ENCODE measurements at places on chromosomes 7 and 10. TPM values are rescaled to one million over a fixed set of nuclear protein-coding genes. Genes with fewer than 3 reads are reported as not detected.

GRCh38 chr7:129417073-129417472 lies 17.2 kb upstream of the STRIP2 start:
- DNase-seq = no peak

DNA sequence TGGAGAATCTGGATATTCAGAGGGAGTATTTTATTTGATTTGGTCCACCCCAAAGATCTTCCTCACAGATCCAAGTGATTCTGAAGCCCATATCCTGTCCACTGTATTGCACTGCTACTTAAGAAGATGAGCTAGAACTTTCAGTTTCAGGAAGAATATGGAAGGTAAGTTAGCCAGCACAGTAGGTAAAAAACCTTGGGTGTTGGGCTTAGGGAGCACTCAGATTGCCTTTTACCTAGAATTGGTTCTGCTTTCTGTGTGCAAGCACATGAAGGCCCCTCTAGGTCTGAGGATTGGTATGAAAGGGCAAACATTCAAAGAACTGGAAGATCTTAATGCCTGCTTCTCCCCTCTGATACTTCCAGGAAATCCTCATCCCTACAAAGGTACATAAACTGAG lies 146.7 kb upstream of the COL1A2 start:
- no peak for DNase-seq

- no peak for DNase-seq
Measured at GRCh38 chr10:25808372-25808771, 125.7 kb upstream of the MYO3A start.

DNA sequence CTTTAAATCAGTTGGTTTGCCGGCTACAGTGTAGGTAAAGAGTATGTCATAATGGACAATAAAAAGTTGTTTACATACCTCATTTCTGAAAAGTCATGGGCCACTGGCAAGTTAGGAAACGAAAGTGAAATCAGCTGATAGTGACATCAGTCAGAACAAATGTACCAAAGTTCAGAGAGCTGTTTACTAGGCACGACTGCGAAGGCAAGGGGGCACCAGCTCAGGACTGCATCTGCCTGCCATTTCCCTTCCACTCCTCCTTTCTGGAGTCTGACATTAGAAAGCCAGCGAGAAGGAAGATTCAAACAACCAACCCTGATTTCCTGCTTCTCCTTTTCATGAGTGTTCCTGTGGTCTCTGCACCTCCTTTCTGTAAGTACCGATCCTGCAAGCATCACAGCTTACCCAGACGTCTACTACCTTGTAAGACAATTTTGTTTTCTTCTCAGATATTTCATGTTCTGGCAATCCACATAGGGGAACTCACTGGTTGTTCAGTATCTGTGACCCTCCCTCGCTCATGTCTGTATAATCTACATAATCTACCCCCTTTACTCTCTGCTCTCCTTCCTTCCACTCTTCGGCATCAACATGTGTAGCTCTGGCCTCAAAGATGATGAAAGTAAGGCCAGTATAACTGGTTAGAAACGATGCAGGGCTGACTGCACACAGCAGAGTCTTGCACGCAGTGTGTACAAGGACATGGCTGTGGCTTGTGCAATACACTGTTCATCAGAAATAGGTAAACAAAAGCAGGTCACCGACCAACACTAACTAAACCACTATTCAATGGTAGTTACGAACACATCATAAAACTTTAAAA lies at the start of gene TMEM140:
Gene TMEM140 (plus strand): TSS at position 174 of the 823 bp plus-strand sequence. CDS start 16,370 bp downstream, outside the sequence.
- peak; percentile 87 for DNase-seq

- DNase-seq = no peak
Measured at GRCh38 chr7:111638078-111638477, 75.8 kb upstream of the IMMP2L start.

DNA sequence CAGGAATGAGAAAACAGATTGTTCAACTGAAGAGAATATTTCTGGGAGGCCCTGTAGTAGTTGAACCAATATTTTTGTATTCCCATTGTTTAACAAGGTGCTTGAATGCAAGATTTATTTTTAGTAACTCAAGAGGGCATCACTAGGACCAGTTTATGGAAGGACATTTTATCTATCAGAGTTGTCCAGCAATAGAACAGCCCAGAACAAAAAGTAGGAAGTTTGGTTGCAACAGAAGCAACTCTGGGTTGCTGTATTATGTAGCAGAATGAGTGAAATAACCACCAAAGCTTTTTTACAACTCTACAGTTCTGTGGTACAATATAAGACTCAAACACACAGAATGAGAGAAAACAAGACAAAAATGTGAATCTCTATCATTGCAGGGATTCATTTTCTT lies 34.7 kb downstream of the CPED1 start:
- no peak for DNase-seq

GRCh38 chr10:24237801-24238395 lies 29.0 kb downstream of the KIAA1217 start:
- DNase-seq = no peak

DNA sequence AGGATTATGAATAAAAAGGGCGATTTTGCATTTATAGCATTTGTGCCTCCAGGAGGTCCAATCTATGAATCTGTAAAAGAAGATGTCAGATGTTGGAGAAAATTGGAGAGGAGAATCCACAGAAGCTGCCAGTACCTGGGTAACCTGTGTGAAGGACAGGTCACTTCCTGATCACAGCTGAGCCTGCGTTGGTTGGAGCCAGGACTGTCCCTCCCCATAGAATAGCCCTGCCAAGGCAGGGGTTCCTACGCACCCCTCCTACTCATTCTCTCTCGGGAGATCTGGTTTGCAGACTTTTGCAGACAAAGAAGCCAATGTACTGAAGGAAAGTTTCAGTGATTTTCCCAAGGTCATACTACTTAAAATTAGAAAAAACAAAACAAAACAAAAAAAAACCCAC lies 10.3 kb upstream of the C10orf120 start:
- DNase-seq = no peak

DNA sequence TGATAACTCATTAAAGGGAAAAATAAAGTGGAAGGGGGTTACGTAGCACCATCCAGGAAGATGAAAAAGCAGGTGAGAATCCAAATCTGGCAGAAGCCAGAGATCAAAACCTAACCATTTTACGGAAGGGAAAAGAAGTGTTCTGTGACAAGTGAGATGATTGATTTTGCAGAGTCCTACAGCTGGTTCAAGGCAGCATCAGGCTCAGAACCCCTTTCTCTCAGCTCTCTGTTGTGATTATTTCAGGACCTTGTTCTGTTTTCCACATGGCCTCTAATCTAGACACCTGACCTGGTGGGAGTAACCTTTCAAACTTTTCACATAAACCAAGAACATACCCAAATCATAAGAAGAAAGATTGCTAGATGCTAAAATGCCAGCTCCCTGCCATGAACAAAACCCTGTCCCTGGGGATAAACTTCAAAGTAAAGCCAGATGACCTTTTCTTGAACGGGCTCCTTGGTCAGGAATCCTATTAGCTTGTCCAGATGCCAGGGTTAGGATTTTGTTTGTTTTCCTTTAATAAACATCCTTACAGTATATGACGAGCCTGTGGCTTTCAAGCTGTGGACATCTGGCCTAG lies 5.9 kb downstream of the DUSP5 start:
- DNase-seq = no peak

- DNase-seq = no peak
Measured at GRCh38 chr10:102628451-102628911, 15.8 kb upstream of the TRIM8 start.

GRCh38 chr10:3365630-3366029 lies 193.0 kb upstream of the PITRM1 start:
- no peak for DNase-seq

DNA sequence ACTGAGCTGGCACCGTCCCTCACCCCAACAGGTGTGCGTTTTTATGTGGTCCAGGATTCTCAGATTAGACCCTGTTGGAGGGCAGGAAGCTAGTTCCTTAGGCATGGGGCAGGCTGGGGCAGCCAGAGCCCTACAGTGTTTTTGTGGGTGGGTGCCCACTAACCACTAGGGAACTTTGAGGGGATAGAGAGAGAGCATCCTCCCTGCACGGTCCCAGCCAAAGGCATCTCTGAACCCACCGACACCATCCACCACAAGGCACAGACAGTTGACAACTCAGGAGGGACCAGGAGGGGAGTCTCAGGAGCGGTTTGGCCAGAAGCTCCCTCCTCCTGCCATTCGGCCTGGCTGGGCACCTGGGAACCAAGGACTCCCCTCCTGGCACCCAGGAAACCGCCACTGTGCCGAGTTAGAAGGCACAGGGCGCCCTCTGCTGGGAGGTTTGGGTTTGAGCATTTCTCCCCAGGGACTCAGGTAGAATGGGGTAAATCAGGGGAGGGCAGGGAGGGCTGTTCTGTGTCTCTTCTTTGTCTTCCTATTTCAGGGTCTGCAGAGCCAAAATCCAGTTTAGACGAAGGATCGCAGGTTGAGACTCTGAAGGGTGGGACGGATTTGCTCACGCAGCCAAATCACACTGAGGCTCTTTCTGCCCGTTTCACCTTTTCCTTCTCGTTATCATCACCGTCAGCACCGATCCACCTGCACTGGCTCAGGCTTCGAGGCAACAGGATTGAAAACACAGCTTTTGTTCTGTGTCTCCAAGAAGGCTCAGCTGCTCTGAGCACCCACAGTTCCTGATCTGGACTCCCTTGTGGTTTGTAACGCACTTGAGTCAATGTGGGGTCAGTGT lies 84.8 kb upstream of the COL13A1 start:
- no peak for DNase-seq

DNA sequence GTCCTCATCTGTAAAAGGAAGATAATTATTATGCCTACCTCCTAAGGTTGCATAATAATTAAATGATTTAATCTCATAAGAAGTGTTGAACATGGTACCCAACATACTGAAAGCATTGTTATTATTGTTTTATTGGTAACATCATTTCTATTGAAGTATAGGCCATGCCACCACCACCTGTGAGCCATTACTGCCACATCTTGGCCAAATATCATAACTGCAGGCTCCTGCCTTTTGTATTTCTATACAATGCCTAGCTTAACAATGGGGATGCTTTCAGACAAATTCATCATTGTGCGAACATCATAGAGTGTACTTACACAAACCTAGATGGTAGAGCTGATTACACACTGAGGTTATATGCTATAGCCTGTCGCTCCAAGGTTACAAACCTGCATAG lies 61.1 kb upstream of the NPSR1 start:
- no peak for DNase-seq

DNA sequence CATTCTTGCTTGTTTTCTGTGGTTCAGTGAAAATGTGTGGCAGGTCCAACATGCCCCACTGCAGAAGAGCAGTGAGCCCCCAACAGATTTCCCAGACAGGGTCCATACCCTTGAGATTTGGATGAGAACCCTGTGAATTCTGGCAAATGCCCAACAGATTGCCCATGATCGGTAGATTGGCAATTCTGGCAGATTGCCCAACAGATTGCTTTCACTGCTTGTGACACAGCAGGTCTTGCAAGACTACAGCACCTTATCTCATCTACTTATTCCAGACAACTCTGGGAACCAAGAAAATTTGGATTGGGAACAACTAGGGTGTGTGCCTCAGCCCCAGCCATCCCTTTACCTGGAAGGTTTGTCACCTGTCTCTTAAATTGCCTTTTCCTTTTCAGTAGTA lies 143.7 kb upstream of the COL1A2 start:
- no peak for DNase-seq

GRCh38 chr7:47039904-47040303 lies 542.0 kb downstream of the TNS3 start:
- DNase-seq = no peak

DNA sequence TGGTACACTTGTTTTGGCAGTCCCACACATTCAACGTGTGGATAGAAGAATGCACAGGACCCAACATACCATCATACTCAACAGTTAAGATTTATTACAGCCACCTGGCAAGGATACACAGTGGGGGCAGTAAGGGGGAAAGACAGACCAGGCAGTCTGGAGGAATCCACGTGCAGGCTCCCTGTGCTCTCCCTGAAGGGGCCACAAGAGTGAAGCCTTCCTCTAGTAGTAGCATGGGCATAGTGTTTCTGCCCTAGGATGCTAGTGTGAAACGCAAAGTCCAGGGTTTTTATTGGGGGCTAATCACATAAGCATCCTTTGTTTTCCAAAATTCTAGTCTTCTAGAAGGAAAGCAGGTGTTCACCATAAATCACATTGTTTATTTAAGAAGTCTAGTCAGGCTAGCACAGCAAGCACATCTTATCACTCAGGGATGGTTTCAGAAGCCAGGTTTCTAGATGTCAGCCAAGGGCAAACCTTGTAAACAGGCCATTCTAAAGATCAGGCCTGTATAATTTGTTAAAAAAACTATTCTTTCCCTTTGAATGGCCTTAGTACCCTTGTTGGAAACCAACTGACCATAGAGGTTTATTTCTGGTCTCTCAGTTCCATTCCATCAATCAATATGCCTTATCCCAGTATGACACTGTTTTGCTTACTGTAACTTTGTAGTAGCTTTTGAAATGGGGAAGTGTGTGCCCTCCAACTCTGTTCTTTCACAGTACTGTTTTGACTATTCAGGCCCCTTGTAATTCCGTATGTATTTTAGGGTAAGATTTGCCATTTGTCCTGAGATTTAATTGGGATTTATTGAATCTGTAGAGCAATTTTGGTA lies 12.4 kb upstream of the TFAM start:
- no peak for DNase-seq

DNA sequence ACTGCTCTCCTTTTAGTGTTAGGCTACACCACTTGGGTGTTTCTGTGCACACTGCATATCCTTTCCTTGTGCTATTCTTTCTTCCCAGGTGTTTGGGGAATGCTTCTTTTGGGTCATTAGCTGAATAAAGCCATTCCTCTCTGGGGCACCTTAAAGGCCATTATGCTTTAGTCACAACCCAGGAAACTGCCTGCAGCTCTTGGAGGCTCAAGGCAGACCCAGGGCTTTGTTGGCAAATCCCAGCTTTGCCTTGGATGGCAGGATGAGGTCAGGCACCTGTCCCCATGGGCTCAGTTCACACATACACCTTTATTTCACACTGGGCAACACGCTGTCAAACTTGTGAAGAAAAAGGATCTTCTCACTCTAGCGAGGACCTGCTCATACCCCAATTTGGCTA lies 460.6 kb downstream of the CCSER2 start:
- no peak for DNase-seq

DNA sequence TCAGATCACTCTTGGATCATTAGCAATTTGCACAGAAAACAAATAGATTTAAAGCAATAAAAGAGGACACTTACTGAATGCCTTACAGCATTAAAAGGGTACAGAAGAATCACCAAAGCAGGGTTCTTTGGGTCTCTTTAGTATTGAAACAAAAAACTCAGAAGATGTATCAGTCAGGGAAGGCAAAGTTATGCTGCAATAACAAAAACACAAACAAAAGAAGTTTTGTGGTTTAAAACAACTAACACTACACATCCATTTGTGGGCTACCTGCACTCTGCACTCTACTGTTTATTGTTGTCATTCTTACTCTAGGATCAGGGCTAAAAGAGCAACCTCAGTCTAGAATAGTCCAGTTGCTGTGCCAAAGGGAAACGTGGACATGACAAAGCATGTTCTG lies 216.4 kb downstream of the GPAM start:
- no peak for DNase-seq

Gene FANK1
- total RNA-seq = 6.6 TPM

Gene DLX5
- 3.7 TPM for total RNA-seq

Gene CFAP69
- total RNA-seq = 2.7 TPM

Gene AKR1D1
- total RNA-seq = not detected

Gene CALML5
- total RNA-seq = 102 TPM

Gene ZNF398
- 21.4 TPM for total RNA-seq

Gene PNLIPRP3
- total RNA-seq = 2.2 TPM

Gene ADAMTS14
- total RNA-seq = not detected

Gene ADAM22
- total RNA-seq = 6.1 TPM

Gene CNPY1
- not detected for total RNA-seq

Gene TCTN3
- 15.2 TPM for total RNA-seq

Gene ZNF92
- total RNA-seq = 6.1 TPM

Gene ITPRID1
- total RNA-seq = not detected

Gene KLLN
- 0.25 TPM for total RNA-seq

Gene PRPS1L1
- total RNA-seq = not detected

Gene CPA2
- not detected for total RNA-seq

Gene LIPM
- not detected for total RNA-seq

Gene MEOX2
- 1.7 TPM for total RNA-seq

Measured in vagina (tissue), 2 donors.